Hippocampal formation (tissue), 2 donors: ENCODE measurements at places on chromosomes 1 and 21.

GRCh38 chr1:214400131-214400530 is 119.2 kb downstream of the SMYD2 start:
- no peak for DNase-seq

- DNase-seq: no peak
Observed at GRCh38 chr1:47396671-47397196, 19.4 kb upstream of the FOXE3 start.

GRCh38 chr1:160108888-160109662 is 6.5 kb upstream of the ATP1A2 start:
- peak; percentile 24 for DNase-seq

DNA sequence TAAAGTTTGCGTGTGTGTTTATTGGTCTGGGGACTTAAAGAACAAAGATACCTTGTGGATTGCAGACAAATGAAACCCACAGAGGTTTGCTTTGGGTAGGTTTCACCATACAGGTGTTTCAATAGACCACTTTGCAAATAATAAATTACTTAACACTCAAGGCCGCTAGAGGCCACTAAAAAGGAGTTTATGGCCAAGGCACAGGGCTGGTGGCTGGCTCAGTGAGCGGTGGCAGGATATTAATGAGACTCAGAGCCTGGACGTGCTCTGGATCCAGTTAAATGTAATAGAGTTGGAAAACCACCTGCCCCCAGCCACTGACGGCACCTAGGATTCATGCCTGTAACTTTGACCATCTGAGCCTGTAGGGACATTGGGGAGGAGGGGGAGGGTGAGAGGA is 44.5 kb downstream of the LRRC38 start:
- no peak for DNase-seq

GRCh38 chr1:192270398-192270797 is 46.4 kb upstream of the RGS21 start:
- no peak for DNase-seq

DNA sequence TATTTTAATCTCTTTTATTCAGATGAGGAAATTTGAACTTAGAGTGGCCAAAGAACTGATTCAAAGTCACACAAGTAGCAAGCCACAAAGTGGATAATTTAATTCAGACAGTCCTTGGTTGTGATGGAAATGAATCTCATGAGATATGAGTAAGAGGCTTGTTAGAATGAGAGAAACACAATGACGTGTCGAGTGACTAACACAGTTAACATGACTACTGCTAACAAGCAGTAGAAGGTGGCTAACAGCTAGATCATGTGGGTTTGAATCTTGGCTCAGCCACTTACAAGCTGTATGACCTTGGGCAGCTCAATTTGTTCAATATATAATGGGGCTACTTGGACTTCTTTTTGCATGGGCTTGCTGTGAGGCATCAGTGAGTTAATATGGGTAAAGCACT is 104.5 kb upstream of the LMO4 start:
- no peak for DNase-seq

DNA sequence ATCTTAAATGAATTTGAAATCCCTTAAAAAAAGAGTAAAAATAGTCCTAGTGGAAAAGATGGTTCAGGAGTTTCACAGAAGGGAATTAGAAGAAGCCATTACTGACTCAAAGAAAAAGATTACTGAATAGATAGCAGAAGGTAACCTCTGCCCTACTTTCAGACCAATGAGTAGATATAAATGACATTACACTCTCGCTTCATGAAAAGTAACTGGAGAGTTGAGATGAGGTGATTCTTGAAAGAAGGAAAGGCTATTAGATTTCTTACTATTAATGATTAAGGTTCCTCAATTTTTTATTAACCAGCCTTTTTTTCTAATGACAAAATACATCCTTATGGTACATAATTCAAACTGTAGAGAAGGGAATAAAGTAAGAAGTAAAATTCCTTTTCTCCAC is 28.3 kb downstream of the CCN1 start:
- no peak for DNase-seq

DNA sequence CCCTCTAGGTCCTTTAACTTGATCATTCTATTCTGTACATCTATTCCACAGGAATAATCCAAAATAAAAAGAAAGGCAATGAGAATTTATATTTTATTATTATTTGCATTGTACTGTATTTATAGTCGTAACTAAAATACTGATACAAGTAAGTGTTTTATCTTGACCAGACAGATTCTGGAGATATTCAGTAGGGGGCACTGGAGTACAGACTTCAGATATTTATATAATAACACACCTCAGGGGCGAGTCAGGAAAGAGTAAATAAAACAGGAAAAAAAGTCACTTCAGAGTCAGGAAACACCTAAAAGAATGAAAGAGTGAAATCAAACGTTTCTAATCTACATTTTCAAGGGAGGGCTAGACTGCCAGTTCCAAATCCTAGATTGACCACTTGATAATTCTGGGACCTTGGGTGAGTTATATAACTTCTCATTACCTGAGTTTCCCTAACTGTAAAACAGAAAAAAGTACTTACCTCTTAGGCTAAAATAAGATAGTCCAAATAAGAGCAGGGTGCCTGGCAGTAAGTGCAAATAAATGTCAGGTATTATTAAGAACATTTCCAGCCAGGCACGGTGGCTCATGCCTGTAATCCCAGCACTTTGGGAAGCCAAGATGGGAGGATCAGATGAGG is 31.1 kb upstream of the MTF1 start:
- no peak for DNase-seq

DNA sequence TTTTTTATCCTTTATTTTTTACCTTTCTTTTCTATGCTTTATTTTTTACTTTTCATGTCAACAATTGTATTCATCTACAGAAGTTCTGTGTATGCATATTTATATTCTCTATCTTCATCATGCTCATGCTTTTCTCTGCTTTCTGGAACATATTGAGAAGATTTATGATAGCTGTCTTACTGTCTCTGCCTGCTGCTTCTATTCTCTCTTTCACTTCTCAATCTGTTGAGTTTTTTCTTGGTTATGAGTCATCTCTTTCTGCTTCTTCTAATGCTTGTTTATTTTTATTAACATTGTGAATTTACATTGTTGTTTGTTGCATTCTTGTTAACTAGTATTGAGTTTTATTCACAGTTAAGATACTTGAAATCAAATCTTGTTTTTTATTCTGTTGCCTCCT is 22.6 kb downstream of the F5 start:
- no peak for DNase-seq

GRCh38 chr1:17250601-17251000 is 1.7 kb downstream of the PADI3 start:
- DNase-seq: no peak

GRCh38 chr1:169105434-169106094 is 926 bp upstream of the ATP1B1 start:
- peak; percentile 53 for DNase-seq

GRCh38 chr1:48568501-48568900 is 96.5 kb upstream of the SPATA6 start:
- DNase-seq: no peak

DNA sequence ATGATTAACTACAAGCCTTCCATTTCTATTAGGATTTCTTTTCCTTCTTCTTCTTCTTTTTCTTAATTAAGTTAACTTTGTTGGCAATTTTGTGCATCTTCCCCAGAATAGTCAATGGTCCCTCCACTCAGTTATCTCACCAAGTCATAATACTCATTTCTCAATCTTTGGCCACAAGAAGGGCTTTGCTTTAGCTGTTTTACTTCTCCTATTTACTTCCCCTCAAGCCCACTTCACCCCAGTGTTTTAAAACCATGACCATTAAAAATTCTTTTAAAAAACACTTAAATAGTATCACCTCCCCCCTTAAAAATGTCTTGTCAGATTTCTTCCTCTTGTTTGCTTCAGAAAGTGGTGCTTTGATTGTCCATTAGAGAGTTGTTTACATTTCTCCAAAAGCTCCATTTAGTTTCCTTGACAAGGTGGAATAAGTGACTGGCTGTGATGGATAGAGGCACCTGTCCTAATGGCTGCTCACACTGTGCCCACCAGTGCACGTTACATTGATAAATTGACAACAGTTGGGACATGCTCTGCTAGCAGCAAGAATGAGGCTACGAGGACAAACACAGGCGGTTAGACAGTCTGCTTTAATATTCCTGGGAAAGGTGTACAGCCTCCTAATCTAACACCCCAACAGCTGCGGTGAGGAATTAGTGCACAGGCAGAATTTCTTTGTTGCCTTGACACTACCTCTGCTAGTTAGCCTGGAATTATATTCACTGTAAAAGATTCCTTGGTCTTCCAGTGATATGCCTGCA is 354.7 kb downstream of the LMO4 start:
- no peak for DNase-seq

DNA sequence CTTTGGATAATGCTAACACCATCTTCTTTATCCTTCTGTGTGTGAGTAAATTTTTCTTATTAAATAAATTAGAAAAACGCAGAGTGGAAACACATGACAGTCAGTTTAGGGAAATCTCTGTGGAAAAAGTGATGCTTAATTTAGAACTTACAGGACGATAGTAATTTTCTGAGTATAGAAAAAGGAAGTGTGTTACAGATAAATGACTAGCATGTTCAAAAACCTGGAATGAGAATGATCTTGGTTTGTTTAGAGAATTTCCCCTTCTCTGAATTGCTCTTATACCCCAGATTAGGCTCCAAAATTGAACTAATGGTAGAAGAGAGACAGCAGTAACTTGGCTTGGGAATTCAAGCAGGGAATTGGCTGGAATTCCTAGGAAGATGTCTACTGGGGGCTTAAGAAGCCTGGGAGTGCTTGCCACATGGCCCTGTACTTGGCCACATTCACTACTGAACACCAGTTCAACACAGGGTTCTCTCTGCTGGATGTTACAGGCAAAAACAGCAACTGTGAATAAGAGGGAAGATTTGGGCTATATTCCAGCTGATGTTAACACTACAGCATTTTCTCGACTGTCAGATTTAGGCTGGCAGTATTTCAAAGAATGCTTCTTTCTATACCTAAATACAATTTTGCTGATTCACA is 1004.2 kb downstream of the TTLL7 start:
- no peak for DNase-seq

DNA sequence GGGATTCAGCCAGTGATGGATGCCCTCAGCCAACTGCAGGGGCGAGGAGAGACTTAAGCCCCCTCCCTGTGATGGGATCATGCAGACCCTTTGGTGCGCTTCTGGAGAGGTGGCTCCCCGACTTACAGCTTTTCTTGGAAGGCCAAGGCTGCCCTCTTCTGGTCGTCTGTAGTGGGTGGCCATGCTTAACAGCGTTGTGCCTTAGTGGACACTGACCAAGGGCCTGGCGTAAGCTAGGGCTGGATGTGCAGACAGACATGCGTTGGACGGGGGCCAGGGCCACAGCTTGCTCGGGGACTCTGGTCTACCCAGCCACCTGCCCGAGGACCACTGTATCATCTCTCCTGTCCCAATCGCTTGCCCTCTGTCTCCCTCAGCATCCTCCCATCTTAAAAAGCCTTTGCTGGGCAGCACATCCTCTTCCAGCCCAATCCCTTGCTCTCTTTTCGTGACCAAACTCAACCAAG is 5.5 kb downstream of the AZIN2 start:
- DNase-seq: peak; percentile 74

- DNase-seq: no peak
Observed at GRCh38 chr1:119046785-119047438, 58.8 kb upstream of the TBX15 start.

DNA sequence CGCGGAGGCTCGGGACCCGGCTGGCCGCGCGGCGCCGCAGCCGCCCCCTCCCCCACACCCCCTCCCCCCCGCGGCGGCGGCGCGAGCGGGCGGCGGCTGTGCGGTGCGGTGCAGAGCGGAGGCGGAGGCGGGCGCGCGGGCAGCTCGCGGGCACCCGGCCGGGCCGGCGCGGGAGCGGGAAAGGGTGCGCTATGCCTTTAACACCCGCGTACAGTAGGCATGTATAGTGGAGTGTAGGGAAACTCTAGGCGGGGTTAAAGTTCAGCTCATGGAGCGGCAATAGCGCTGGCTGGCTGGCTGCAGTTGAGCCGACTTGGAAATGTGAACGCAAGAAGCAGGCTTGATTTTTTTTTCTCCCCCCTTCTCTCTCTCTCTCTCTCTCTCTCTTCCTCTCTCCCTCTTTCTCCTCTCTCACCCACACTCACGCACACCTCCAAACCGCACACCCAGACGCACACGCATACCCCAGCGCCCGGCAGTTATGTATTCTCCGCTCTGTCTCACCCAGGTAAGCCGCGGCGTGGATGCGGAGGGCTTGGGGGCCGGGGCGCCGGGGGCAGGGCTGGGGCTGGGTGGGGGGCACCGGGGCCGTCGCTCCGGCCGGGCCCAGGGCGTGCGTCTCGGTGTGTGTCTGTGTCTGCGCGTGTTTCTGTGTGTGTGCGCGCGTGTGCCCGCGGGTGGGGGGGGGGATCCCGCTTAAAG is at the start of gene NFIA:
Gene NFIA, plus strand, starts transcription at position 251 of the 702 bp plus-strand sequence.
- DNase-seq: peak; percentile 64

- no peak for DNase-seq
Observed at GRCh38 chr1:206631085-206631509, 4.2 kb upstream of the DYRK3 start.

DNA sequence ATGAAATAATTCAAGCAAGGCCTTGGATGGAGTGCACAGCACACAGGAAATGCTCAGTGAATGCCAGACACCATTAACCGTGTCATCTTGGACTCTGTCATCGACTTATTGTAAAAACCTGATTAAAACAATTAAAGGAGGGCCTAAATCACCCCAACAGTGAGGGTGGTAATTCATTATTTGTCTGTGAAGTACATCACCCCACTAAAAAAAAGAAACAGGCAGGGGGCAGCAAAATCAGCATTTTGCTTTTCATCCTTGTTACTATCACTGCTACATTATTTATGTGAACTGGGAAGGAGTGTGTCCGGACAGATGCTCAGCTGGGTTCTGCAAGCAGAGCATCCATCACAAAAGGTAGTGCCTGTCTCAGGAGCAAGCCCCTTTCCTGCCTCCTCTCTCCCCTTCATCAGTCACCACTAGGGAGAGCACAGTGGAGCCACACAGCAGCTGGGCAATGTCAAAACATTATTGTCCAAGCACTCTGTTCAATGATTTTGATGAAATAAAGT is 98.5 kb downstream of the RERE start:
- DNase-seq: no peak

GRCh38 chr1:219790834-219791615 is 137.3 kb downstream of the SLC30A10 start:
- no peak for DNase-seq

- peak; percentile 81 for DNase-seq
Observed at GRCh38 chr1:46394108-46394871, at the start of gene FAAH. TSS of gene FAAH (plus strand) at chr1:46394317. CDS start at chr1:46394349, 32 bp downstream.

DNA sequence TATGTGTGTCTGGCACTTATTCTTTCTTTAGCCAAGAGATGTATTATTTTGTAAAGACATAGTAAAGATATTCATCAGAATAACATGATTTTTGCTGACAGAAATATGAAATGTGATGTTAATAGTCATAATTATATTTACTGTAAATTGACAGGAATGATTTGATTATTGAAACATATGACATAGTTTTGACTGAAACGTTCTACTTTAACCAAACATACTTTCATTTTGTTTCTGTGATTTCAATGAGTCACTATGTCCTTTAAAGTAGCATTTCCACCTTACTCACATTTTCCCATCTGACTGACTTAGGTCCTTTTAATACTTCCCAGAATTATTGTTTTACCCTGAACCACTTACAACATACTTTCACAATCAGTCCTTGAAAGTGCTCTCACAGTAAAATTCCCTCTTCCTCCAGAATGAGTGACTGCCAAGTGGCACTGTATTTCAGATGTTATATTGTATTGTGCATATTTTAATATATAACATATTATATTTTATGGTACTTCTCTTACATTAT is 437.9 kb downstream of the NCAM2 start:
- no peak for DNase-seq
